SHP77 (cell line): ENCODE measurements at places on chromosomes 1 and 21.
A peak's percentile ranks its signal among the peaks of the same experiment; 100 is the strongest.

- no peak for DNase-seq
These were observed 105.8 kb downstream of the SLC16A1 start for GRCh38 chr1:112850034-112850757.

DNA sequence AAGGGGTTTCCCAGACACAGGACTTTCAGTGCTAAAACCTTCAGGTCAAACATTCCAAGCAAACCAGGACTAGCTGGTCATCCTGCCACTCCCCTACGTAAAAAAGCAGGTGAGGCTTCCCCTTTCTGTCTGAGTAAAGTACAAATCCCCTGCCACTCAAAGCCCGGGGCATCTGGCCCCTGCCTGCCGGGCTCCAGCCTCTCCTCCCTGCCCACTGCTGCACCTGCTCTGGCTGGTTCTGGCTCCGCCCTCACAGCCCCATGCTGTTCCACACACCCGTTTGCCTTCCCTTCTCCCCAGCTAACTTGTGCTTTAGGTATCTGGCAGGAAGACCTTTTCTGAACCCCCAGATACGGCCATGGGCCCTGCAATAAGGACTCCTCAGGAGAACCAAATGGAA lies 23.3 kb upstream of the S100A7 start:
- DNase-seq, result peak; percentile 83

DNA sequence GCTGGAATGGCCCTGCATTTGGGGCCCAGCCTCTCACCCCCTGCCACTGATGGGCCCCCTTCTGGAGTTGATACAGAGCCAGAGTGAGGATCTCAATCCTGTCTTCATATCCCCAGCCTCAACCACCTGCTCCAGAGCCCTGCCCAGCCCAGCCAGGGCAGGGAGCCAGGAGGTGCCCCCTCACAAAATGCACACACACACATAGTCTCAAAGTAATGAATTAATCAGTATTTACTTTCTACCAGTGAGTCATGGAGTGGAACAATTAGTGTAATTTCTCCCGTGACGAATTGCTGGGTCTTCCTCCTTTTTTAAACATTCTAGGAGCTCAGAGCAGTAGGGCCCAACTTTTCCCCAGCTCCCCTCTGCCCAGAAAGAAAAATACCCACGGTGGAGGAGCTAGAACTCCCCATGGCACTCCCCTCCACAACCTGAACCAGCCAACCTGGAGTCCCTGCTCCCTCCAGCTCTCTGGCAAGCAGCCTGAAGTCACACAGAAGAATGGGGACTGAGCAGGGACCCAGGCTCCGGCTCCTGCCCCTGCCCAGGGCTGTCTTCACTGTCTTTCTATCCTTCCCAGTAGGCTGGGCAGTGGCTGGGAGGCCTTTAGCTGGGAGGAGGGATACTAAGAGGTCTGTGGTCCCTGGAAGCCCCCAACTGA lies 29.3 kb downstream of the SDC3 start:
- no peak for DNase-seq

DNA sequence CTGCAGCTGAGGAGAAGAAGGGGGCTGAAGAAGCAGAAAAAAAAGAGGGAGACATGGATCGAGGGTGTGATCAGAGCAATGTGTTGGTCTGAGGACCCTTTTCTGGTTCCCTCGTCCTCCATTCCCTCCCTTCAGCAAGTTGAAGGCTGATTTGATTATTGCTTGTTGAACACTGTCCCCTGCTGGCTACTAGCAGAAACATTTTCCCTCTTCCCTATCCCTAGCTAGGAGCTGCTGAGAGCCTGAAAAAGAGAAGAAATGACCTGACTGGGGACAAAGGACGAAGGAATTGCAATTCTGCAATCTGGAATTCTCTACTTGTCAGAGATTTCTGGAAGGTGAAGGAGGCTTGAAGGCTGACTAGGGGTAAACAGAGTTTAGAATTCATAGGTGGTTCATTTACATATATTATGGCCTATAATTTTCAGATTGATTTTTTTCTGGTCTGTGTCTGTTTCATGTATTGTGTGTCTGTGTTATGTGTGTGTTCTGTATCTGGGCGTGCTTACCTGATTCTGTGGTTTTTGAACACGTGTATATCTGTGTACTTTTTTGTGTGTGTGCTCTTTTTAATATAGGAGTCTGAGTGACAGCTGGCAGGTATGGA lies 9.8 kb downstream of the NHLH1 start:
- peak; percentile 36 for DNase-seq

DNA sequence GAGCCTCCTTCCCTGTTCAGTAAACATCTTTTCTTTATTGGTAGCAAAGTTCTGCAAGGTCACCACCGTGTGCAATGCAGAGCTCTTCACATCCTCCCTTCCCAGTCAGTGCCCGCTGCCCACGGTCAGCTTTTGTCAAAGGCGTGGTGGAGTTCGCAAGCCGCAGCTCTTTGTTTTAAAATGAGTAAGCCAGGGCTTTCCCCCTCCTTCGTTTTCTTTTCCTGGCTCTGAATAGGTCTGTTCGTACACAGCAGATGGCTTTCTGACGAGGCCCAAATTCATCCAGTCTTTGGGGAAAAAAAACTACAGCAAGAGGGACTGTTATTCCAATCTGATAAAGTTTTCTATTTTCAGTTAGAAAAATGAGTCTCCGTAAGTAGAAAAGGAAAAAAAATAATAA lies 153.2 kb downstream of the LRIG2 start:
- no peak for DNase-seq

- DNase-seq, result no peak
These were observed 46.2 kb upstream of the BTG3 start for GRCh38 chr21:17658931-17659330.
